ENCODE measurements at places on chromosomes 4 and X.

DNA sequence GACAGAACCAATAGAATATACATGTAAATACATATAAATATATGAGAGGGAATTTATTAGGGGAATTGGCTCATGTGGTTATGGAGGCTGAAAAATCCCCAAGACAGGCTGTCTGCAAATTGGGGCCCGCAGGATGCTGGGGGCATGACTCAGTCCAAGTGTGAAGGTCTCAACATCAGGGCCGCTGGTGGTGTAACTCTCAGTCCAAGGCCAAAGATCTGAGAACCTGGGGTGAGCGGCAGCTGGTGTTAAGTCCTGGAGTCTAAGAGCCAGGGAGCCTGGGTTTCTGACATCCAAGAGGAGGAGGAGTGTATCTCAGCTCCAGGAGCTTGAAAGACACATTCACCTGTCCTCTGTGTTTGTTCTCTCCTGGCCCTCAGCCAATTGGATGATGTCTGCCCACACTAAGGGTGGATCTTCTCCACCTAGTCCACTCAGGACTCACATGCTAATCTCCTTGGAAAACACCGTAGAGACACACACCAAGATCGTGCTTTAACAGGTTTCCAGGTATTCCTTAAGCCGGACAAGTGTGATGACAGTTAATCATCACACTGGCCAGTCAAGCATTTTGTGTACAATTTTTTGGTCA lies 28.9 kb downstream of the TIGD2 start:
- DNase-seq = no peak

- DNase-seq = no peak
These were observed 568.0 kb downstream of the IL1RAPL1 start for GRCh38 chrX:29155286-29155685.

DNA sequence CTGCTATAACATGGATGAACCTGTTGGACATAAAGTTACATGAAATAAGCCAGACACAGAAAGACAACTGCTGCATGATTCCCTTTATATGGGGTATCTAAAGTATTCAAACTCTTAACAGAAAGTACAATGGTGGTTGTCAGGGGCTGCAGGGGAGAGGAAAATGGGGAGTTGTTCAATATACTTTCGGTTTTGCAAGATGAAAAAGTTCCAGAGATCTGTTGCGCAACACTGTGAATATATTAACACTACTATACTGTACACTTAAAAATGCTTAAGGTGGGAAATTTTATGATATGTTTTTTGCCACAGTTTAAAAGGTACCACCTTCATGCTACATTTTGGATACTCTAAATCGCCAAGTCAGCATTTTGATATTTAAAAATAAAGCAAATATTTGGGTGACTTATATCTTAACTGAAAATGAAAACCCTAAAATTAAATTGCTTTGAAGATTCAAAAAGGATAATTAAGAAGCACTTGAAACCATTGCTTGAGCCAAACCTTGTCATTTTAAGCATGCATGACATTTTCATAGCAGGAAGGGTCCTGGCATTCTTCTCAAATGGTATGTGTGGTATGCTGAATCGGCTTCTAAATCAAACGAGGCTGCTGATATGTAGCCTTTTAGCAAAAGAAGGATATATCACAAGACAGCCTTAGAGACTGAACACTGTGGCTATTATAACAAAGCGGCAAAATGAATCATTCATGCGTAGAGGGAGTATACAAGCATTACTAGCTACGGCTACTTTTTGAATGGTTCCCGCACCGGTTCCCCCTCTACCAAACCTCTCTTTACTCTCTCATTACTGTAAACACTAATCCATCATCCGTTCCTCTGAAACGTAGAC lies 607.1 kb upstream of the DIPK2B start:
- DNase-seq = no peak

DNA sequence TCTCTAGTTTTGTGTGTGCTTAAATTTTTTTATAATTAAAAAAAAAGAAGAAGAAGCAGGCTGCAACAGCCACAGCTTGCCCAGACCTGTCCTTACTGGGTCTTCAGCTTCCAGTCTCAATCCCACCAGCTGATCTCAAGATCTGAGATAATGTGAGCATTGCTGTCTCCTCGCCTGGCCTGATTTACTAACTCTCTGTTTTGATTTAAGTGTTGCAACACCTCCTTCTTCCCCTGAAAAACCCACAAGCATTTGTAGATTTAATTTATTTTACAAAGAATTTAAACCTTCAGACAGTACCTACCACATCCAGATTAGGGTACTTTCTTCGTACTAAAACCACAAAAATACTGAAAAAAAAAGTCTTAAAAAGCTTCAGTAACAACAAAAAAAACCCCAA lies 38.0 kb downstream of the FAM241A start:
- DNase-seq = no peak

- no peak for DNase-seq
These were observed 77.3 kb downstream of the SMIM20 start for GRCh38 chr4:25991340-25991739.

DNA sequence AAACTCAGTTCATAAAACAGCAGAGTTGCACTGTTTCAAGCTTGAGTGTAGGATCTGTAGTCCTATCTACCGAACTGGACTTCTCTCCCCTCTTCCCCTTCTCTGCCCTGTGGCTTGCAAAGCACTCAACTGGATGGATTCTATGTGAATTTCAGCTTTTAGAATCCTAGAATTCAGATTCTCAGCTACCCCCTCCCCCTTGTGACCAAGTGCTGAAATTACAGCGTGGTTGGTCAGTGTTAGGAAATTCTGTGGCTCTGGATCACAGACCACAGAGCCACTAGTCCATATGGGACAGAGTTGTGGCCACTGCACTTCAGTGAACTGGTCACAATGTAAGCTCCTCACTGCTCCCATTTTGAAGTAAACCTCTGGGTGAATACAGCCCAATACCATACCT lies 64.6 kb upstream of the TRPC5 start:
- no peak for DNase-seq

- DNase-seq = no peak
These were observed 390.8 kb downstream of the ADGRL3 start for GRCh38 chr4:61590881-61591280.

DNA sequence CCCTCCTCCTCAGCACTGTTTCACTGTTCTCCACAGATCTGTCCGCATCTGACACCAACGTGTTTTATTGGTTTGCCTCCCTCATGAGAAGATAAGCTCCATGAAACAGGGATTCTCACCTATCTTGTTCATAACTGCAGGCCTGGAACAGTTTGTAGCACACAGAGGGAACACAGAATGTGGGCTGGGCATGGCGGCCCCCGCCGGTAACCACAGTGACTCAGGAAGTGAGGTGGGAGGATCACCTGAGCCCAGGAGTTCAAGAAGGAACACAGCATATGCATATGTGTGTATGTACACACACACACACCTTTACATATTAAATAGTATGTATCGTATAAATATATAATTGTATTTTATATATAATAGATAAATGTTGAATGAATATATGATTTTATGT lies 168.6 kb downstream of the AFAP1 start:
- DNase-seq = no peak

DNA sequence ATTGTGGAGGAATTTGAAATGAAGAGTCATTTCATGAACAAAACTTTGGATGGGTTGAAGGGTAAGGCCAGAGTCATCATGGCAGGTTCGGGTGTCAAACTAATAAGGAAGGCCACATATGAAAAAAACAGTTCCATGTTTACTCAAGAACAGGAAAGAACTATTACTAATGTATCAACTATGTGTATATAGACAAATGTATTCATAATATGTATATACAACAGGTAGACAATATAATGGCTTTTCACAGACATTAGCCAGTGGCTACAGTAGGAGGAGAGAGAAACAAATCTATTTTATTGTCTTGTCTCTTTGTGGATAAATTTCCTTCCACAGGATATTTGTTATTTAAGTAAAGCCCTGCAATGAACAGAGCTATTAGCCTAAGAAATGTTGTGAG lies 101.1 kb downstream of the CBLL2 start:
- no peak for DNase-seq

DNA sequence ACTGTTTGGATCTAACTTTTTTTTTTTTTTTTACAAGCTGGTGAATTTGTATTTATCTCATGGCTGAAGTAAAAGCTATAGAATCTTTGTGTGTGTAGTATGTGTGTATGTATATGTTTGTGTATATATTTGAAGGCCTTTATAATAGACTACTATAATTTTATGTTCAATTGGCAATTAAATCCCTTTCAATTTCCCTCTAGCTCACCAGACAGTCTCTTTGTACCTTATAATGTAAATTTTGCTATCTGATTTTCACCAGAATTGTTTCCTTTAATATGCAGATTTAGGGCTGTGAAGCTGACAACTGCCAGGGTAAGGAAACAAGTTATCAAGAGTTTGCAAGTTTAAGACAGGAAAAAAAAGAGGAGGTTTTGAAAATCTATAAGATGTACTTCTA lies 33.1 kb upstream of the MTMR8 start:
- DNase-seq = no peak

GRCh38 chrX:38279188-38279587 lies 48.1 kb downstream of the RPGR start:
- DNase-seq = no peak

- no peak for DNase-seq
These were observed 30.7 kb downstream of the SRPX2 start for GRCh38 chrX:100674705-100675104.

- no peak for DNase-seq
These were observed 4.6 kb upstream of the CDKL2 start for GRCh38 chr4:75634951-75635350.

- no peak for DNase-seq
These were observed 1682.3 kb upstream of the TENM3 start for GRCh38 chr4:180560896-180561295.

- DNase-seq = no peak
These were observed 1801.3 kb upstream of the PCDH10 start for GRCh38 chr4:131347816-131348215.

- DNase-seq = no peak
These were observed 1961.9 kb upstream of the ADGRL3 start for GRCh38 chr4:59238212-59238611.

- DNase-seq = no peak
These were observed 84.0 kb downstream of the PHKA2 start for GRCh38 chrX:18899796-18900380.

DNA sequence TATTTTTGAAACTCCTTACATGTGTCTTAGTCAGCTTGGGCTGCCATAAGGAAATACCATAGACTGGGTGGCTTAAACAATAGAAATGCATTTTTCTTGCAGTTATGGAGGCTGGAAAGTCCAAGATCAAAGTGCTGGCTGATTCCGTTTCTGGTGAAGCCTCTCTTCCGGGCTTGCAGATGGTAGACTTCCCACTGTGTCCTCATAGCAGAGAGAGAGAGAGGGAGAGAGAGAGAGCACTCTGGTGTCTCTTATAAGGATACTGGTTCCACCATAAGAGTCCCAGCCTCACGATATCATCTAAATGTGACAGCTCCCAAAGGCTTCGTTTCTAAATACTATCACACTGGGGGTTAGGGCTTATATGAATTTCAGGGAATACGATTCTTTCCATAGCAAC lies 39.7 kb downstream of the ENPEP start:
- no peak for DNase-seq

DNA sequence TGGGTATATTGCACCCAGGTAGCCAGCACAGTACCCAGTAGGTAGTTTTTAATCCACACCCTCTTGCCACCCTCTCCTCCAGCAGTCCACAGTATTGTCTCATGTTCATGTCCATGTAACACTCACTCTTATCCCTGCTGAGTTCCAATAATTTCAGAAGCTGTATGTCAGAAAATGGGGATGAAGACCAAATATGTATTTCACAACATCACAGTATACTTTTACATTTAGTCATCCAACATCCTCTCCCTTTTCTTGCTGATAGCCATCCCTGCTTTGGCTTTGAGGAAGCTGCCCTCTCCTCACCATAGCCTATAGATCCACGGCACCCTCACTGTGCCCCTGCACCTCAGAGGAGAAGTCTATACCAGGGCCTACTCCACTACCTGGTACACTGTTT lies 126.0 kb upstream of the LDB2 start:
- no peak for DNase-seq

- DNase-seq = no peak
These were observed 81.9 kb upstream of the QRFPR start for GRCh38 chr4:121462660-121463261.

DNA sequence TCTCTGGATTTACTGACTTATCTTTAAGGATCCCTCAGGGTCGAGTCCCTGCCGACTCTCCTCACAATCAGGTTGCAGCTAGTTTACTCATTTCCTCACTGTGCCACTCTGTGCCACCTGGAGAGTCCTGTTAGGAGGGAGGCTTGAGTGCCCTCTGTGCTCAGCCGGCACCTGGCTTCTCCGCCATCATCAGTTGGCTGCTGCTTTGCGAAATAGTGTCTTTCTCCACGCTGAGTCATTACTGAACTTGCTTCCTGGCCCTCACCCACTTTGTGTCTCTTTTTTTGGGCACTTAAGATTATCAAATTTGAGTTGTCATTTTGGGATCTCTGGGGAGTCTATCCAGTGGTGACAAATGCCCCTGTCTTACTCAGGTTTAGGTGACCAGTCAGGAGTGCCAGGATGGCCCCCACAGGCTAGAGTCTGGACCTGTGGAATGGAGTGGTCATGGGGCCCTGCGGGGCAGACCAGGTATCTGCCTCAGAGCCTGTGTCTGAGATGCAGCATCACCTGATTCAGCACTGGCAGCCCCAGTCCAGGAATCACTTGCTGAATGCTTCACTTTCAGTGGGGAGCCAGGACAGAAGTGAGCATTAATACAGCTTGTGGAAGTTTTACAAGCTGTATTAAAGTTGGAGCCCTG lies 37.7 kb downstream of the JADE1 start:
- no peak for DNase-seq

DNA sequence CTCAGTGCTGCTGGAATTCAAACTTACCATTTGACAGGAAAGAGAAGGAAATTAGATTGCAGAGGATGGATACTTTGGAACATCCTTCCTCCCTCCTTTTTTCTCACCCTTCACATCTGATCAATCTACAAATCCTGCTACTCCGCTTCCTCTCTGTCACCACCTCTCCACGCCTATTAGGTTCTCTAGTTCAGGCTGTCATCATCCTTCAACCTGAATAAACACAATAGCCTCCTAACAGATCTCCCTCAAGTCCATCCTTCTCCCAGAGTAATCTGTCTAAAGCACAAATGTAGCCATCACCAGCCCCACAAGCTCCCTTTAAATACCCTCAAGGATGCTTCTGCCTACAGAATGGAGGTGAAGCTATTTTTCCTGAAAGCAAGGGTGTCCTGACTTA lies 20.0 kb upstream of the SLAIN2 start:
- DNase-seq = no peak

DNA sequence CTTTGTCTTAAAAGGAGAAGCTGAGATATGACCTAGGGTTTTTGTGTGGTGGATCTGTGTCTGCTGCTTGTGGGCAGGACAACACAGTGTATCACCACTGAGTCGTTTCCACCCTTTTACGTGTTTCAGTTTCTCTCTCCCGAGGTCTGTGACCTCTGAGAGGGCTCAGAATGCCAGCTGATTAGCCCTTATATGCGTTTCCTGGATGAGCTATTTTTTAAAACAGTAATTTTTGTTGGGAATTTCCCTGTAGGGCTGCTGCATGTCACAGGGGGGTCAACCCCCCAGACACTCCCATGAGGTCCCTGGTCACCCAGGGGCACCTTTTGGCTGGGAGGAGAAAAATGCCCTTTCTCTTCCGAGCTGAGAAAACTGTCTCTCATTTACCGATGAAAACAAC lies 170.4 kb upstream of the CASK start:
- DNase-seq = no peak

- DNase-seq = no peak
These were observed 948.9 kb downstream of the PCDH19 start for GRCh38 chrX:99461223-99461622.

Data from iPS DF 19.7 (cell line).